Stimulated activated CD4-positive, alpha-beta T cell treated with anti-CD3 and anti-CD28 coated beads, Interleukin-4, amount 100 ng/mL, for 4 hours (primary cell): ENCODE measurements at places on chromosomes 1 and 21.

DNA sequence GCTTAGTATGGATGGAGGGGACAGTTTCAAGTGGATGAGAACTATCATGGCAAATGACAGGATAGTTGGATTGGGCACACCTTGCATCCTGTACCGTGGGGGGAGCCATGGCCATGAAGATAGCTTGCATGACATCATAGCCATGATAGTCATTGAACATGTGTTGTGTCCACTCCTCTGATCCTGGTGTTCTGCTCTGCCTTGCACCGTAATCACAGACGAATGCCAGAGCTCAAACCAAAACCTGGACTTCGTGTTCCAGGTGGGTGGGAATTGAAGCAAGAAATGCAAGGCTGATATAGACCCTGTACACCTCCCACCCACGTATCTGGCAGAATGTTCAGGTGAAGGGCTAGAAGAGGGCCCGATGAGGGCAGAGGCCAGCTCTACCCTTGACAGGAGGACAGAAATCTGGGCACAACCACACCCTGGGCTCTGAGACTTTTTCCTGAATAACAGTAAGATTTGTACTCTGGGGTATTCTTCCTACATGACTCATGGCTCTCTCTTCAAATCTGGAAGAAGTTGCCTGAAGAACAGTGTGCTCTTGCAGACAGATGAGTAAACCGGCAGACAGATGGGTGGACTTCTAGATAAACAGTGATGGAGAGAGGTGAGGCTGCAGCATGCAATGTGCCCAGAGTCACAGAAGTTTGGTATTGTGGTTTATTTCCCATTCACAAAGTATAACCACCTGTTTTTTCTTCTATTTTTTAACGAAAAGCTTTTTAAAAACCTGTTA is 45.0 kb downstream of the KCNJ6 start:
- no peak for DNase-seq

DNA sequence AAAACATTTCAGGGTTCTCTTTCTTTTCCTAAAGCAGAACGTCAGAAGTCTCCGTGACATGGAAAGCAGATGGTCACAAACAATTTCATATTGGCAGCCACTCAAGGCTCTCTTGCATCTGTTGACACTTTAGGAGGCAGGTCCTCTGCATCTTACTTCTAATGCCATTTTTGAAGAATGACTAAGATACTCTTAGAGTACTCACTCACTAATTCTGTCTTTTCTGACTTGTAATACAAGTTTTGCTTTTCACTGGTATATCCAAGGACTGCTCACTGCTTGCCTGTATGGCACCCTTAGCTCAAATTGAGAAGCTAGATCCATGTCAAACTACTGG is 68.3 kb downstream of the PRRX1 start:
- no peak for DNase-seq

DNA sequence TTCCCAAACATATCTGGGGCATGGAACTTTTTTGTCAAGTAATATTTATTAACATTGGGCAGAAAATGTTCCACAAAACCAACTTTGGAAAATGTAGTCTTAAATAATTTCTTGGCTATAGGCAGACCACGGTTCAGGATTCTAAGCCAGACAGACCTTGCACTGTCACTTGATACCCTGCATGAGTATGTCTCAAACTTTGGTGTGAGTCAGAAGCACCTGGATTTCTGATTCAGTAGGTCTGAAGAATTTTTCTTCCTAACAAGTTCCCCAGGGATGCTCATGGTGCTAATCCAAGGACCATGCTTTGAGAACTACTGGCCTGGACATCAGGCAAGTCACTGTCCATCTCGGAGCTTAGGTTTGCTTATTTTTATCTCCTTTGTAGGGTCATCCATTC is 562.0 kb downstream of the PLPP3 start:
- DNase-seq = no peak

- DNase-seq = no peak
Measured at GRCh38 chr1:183454377-183454776, 17.9 kb upstream of the SMG7 start.

- DNase-seq = no peak
Measured at GRCh38 chr1:26404641-26405040, 6.0 kb upstream of the LIN28A start.

- no peak for DNase-seq
Measured at GRCh38 chr1:175234639-175235038, 42.1 kb upstream of the KIAA0040 start.

DNA sequence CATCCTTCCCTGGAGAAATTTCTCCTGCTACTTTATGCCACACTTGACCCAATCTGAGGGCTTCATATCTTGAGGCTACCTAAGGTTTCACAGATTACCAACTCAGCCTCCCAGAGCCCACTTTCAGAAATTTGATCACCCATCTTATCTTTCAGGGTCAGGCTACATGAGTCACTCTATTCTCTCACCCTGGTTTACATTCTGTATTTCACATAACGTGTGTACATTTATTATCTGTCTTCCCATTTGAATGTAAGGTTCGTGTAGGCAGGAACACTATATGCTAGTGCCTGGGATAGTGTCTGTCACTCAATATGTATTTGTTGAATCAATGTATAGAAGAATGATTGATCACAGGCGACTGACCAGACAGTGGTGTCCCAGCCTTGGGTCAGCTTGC is 124.8 kb downstream of the UBE2U start:
- DNase-seq = no peak

DNA sequence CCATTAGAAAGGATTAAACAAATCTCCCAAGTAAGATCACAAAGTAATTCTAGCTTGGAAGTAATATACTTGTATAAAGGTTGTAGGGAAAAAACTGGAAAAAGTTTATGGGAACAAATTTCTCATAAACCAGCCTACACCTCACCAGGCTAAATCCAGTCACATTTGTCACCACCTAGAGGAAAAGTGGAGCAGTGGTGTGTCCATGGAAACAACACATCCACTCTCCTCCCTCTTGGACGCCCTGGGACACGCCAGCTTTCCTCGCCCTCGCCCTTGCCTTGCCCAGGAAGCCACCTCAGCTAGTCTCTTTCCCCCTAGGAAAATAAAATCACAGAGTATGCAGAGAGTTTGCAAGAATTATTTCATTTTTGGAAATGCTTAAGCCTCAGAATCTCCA is 2.2 kb downstream of the PALMD start:
- DNase-seq = no peak

DNA sequence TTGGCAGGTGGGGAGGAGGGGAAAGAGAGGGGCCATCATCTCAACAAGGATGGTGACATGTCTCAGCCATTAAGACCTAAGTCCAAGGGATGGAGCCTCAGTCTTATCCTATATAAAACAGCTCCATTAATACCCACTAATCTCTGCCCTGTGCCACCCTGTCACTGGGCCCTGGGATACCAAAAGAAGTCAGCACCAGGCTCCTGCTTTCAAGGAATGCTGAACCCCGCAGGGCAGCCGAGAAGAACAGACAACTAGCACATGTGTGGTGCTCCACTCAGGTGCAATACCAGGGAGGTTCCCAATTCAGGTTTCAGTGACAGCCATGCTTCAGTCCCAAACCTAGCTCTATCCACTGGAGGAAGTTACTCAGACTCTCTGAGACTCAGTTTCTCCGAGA is 128.4 kb downstream of the GRIK3 start:
- DNase-seq = no peak

GRCh38 chr1:55716610-55717009 is 501.4 kb upstream of the USP24 start:
- no peak for DNase-seq

GRCh38 chr1:158471920-158472319 is at the start of gene OR10R2:
TSS of gene OR10R2 (plus strand) at chr1:158472220. CDS start at chr1:158472326, 106 bp downstream.
- no peak for DNase-seq
